ENCODE measurements at places on chromosomes 5 and 9. TPM values are rescaled to one million over a fixed set of nuclear protein-coding genes. Genes with fewer than 3 reads are reported as not detected.

The CHSY3 gene
- 12.4 TPM for total RNA-seq

The GABRB2 gene
- 0.59 TPM for total RNA-seq

The BAAT gene
- under 0.01 TPM for total RNA-seq

The COL27A1 gene
- total RNA-seq = 10.1 TPM

The IRGM gene
- not detected for total RNA-seq

The ANGPTL2 gene
- 72.5 TPM for total RNA-seq

The PCDHGB1 gene
- total RNA-seq = 5.0 TPM

The MCC gene
- total RNA-seq = 45.6 TPM

The PGM5 gene
- total RNA-seq = 0.36 TPM

The PKD2L2 gene
- total RNA-seq = under 0.01 TPM

The DND1 gene
- not detected for total RNA-seq

The IGFBPL1 gene
- 0.36 TPM for total RNA-seq

DNA sequence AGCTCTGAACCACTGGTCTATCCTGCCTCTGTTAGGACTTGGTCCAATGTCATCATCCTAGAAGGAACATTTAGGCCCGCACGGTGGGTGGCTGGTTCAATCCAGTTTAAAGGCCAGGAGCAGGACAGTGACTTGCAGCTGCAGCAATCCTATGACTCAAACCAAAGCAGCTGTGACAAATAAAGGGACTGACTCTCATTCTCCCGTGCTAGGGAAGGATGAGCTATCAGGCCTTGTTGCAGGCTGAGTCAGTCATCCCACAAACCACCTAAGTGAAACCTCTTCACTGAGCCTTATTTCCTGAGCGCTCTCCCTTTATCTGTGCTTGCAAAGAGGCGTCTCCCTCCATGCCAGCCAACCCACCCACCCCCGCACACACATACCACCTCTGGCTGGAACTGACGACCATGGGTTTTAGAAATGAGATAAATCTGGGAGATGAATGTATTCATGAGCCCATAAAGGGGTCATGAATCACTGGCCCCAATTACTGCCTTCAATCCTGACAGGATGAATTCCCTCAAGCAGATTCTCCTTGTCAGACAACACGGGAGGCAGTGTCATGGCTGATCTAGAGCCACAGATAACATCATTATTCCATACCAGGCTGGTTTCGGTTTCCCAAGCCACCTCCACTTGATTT lies 93.4 kb downstream of the KCNIP1 start:
- peaks cover 9% of the 10 kb centered on the region for H3K4me1 ChIP-seq
- peak overlapping the region; percentile 27 for H3K27ac ChIP-seq
- peak; percentile 97 for DNase-seq

DNA sequence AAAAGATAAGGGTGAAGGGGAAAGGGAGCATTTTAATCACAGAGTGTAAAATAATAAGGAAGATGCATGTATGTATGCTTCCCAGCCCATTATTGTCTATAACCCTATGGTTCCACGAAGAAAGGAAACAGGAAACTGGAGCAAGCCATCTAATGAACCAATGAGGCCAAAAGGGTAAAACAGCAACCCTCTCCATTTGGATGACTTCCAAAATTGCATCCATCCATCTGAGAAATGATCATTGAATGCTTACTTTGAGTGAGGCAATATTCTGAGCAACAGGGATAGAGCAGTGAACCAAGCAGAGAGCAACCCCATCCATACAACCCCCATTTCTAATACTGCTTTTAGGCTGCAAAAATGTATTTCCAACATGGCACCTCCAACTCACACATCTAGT lies 46.9 kb downstream of the ARL15 start:
- no peaks in the 10 kb centered on the region for H3K4me1 ChIP-seq
- H3K27me3 ChIP-seq = no peaks in the 10 kb centered on the region
- no peaks in the 10 kb centered on the region for H3K36me3 ChIP-seq
- H3K27ac ChIP-seq = no peak overlapping the region

DNA sequence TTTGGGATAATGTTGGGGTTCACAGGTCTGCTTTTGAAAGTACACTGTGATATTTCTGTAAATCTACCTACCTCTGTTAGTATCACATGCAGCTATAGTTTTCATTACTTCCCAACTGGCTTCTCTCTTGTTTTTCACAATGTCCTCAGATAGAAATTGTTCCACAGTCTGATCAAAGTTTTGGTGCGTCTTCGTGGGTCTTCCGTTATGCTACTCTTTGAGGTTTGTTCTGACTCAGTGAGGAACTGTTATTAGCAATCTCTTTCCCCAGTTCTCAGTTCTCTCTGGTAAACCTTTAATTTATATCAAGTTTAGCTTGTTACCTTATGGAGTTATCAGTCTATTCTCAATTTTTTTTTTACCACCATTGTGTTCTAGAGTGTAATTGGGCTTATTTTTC lies 2061.2 kb upstream of the CDH9 start:
- H3K36me3 ChIP-seq = no peaks in the 10 kb centered on the region
- no peaks in the 10 kb centered on the region for H3K27me3 ChIP-seq
- no peak for DNase-seq
- H3K4me3 ChIP-seq = no peak overlapping the region

GRCh38 chr9:88905506-88905905 lies 85.8 kb upstream of the S1PR3 start:
- no peak overlapping the region for H3K27ac ChIP-seq
- H3K4me3 ChIP-seq = no peak overlapping the region
- DNase-seq = no peak

- H3K4me1 ChIP-seq = no peaks in the 10 kb centered on the region
- H3K36me3 ChIP-seq = no peaks in the 10 kb centered on the region
- H3K27me3 ChIP-seq = no peaks in the 10 kb centered on the region
- no peak overlapping the region for H3K27ac ChIP-seq
- no peak overlapping the region for H3K4me3 ChIP-seq
Observed at GRCh38 chr9:20015427-20015931, 226.6 kb upstream of the SLC24A2 start.

DNA sequence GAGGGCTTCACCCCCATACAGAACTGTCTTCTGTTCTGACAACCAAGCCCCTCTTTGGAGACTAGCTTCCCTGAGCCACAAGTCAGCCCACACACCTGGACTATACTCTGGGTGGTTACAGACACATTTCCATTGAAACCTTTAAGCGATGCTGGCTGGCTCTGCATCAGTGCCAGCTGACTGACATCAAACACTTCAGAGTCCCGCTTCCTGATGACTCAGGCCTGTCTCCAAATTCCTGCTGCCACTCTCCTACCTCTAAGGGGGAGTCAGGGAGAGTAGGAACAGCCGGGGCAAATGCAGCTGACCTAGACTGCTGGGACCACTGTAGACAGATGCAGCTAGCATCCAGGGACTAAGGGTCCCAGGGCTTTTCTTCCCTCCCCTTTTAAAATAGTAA lies 59.4 kb downstream of the SIL1 start:
- no peak for DNase-seq
- peaks cover 39% of the 10 kb centered on the region for H3K4me1 ChIP-seq
- no peaks in the 10 kb centered on the region for H3K36me3 ChIP-seq
- H3K4me3 ChIP-seq = no peak overlapping the region
- H3K27ac ChIP-seq = no peak overlapping the region

DNA sequence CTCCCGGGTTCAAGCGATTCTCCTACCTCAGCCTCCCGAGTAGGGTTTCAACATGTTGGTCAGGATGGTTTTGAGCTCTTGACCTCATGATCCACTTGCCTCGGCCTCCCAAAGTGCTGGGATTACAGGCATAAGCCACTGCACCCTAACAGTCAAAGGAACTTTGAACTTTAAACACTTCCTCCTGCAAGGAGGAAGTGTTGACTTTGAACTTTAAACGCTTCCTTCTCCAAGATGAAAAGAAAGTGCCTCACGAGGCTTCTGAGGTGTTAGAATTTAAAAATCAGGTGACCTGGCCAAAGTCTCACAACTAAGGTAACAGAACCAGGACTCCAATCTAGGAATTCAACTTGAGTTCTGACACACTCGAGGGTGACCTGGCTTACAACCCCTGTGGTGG lies 150.9 kb downstream of the BRINP1 start:
- H3K36me3 ChIP-seq = no peaks in the 10 kb centered on the region
- H3K4me3 ChIP-seq = no peak overlapping the region
- no peaks in the 10 kb centered on the region for H3K4me1 ChIP-seq
- DNase-seq = no peak
- H3K27me3 ChIP-seq = no peaks in the 10 kb centered on the region

DNA sequence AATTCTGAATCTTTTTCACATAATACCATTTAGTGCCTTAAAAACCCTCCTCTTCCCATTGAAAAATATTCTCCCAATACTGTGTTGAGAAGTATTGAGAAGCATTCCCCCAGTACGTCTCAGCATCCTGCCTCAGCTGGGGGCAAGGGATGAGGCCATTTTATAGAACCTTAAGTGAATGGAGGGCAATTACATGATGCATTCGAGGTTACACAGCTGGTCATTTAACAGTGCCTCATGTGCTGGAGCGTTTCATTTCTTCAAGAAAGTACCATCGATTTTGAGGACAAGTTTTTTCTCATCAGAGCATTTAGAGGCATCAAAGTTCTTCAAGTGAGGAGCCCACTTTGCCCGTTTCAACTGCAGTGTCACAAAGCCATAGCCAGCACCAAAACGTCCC lies 135.6 kb downstream of the DOCK2 start:
- no peak overlapping the region for H3K27ac ChIP-seq
- no peak for DNase-seq
- peaks cover 11% of the 10 kb centered on the region for H3K4me1 ChIP-seq
- no peaks in the 10 kb centered on the region for H3K27me3 ChIP-seq

- no peaks in the 10 kb centered on the region for H3K4me1 ChIP-seq
- no peak overlapping the region for H3K27ac ChIP-seq
- H3K27me3 ChIP-seq = no peaks in the 10 kb centered on the region
Observed at GRCh38 chr5:167999182-167999581, 292.3 kb upstream of the WWC1 start.

- peak overlapping the region; percentile 12 for H3K27ac ChIP-seq
- no peak for DNase-seq
- no peaks in the 10 kb centered on the region for H3K27me3 ChIP-seq
- H3K4me1 ChIP-seq = peaks cover 13% of the 10 kb centered on the region
Observed at GRCh38 chr5:138762110-138762509, 8.9 kb downstream of the CTNNA1 start.

- no peak overlapping the region for H3K4me3 ChIP-seq
- DNase-seq = no peak
- no peaks in the 10 kb centered on the region for H3K27me3 ChIP-seq
- peaks cover 4% of the 10 kb centered on the region for H3K4me1 ChIP-seq
- no peak overlapping the region for H3K27ac ChIP-seq
Observed at GRCh38 chr5:81234299-81234698, 1.2 kb downstream of the CKMT2 start.

- no peaks in the 10 kb centered on the region for H3K36me3 ChIP-seq
- no peaks in the 10 kb centered on the region for H3K27me3 ChIP-seq
- H3K4me1 ChIP-seq = no peaks in the 10 kb centered on the region
- no peak overlapping the region for H3K4me3 ChIP-seq
- no peak for DNase-seq
- no peak overlapping the region for H3K27ac ChIP-seq
Observed at GRCh38 chr5:135951257-135951656, 3.5 kb downstream of the LECT2 start.

DNA sequence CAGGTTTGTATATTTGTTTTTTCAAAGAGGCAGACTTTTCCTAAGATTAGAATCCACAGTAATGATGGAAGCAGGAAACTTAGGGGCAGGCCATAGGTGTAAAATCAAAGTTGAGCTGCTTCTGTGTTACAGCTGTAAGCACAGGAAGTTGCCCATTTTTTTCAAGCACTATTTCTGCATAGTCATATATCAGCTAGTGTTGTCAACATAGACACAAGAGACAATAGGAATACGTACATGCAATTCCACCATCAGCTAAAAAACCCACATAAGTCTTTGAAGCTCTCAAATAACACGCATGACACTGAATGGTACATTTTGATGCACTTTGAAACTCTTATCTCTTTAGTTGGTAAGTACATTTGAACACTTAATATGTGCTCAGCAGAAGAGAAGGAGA lies 20.2 kb upstream of the SMIM15 start:
- no peak overlapping the region for H3K27ac ChIP-seq
- DNase-seq = no peak
- no peaks in the 10 kb centered on the region for H3K4me1 ChIP-seq
- H3K27me3 ChIP-seq = no peaks in the 10 kb centered on the region
- no peak overlapping the region for H3K4me3 ChIP-seq

DNA sequence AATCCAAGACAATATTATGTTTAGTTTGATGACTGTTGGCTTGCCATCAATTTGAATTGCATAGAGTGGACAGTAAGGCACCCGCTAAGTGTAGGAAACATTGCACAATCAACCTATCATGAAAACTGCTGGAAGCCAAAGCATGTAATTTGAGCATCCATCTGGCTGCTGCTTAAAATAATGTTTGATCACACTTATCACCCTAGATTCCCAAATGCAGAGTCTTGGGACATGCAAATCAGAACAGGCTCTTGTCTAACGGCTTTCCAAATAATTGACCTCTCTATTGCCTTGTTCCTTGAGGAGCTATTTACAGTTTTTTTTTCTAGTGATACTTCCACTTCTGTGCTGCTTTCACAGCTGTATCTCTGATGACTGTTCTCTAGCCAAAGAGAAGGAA lies 342.1 kb downstream of the PRR16 start:
- H3K27me3 ChIP-seq = no peaks in the 10 kb centered on the region
- no peak overlapping the region for H3K27ac ChIP-seq
- no peaks in the 10 kb centered on the region for H3K36me3 ChIP-seq
- no peak overlapping the region for H3K4me3 ChIP-seq
- no peak for DNase-seq
- H3K4me1 ChIP-seq = peaks cover 12% of the 10 kb centered on the region

GRCh38 chr5:86878250-86878649 lies 260.5 kb downstream of the COX7C start:
- DNase-seq = no peak
- no peaks in the 10 kb centered on the region for H3K27me3 ChIP-seq
- H3K4me3 ChIP-seq = no peak overlapping the region
- H3K27ac ChIP-seq = no peak overlapping the region
- no peaks in the 10 kb centered on the region for H3K36me3 ChIP-seq

DNA sequence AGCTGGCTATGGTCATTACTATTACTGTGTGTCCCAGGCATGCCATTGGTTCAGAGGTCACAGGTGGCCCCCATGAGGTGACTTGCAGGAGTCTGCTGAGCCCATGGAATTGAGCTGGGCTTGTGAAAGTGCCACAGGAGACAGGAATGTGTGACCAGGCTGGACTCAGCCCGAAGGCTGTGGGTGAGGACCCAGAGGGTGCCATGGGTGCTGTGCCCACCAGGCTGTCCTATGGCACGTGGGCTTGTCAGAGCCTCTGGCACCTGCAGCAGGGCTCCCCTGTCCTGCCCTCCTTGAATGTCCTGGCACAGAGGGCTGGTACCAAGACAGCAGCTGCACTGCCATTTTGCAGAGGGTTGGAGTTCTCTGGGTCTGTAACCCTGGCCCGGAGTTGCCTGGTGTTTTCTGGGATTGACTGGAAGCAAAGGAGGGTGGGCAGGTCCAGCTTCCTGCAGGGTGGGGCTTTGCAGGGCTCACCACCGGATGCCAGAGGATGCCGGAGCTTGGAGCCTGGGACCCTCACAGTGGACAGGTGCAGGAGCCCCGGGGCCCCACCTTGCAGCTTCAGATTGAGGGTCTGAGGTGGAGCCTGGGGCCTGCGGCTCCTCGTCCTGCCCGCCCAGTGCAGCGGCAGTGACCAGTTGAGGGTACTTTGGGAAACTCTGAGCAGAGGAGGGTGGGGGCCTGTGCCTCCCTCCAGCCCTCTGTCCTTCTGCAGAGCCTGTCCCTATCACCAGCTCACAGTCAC lies 14.2 kb downstream of the COL5A1 start:
- DNase-seq = peak; percentile 74
- no peak overlapping the region for H3K4me3 ChIP-seq
- no peak overlapping the region for H3K27ac ChIP-seq
- peaks cover 38% of the 10 kb centered on the region for H3K36me3 ChIP-seq
- H3K4me1 ChIP-seq = peaks cover 4% of the 10 kb centered on the region
- no peaks in the 10 kb centered on the region for H3K27me3 ChIP-seq

- no peaks in the 10 kb centered on the region for H3K27me3 ChIP-seq
- H3K27ac ChIP-seq = no peak overlapping the region
- H3K4me1 ChIP-seq = peaks cover 15% of the 10 kb centered on the region
- peaks cover 3% of the 10 kb centered on the region for H3K36me3 ChIP-seq
Observed at GRCh38 chr9:131216806-131217205, 59.5 kb downstream of the FAM78A start.
